Esophagus muscularis mucosa (tissue), 4 donors: ENCODE measurements at places on chromosomes 6 and 20. TPM values are rescaled to one million over a fixed set of nuclear protein-coding genes. Genes with fewer than 3 reads are reported as not detected.

DNA sequence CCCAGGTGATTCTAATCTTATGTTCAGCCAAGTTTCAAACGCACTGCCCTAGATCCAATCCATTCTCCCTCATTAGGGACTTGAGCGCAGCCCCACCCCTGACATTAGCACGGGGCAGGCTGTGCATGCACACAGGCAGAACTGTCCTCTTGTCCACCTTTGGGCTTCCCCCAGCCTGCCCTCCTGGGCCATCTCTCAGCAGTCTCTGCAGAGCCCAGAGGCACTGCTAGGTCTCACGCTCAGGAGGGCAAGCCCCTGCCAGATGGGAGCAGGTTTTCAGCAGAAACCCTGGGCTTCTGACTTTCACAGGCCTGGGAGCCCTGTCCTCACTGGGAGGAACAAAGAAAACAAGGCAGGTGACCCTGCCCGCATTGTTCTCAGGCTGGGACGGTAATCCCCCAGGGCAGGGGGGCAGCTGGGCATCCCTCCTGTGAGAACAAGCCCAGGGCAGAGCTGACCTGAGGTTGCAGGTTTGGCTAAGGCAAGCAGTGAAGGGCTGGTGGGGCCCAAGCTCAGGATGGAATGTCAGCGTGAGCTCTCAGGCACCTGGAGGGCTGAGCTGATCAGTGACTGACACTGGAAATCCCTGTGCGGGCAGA is 24.5 kb downstream of the KCNK5 start:
- DNase-seq: no peak

DNA sequence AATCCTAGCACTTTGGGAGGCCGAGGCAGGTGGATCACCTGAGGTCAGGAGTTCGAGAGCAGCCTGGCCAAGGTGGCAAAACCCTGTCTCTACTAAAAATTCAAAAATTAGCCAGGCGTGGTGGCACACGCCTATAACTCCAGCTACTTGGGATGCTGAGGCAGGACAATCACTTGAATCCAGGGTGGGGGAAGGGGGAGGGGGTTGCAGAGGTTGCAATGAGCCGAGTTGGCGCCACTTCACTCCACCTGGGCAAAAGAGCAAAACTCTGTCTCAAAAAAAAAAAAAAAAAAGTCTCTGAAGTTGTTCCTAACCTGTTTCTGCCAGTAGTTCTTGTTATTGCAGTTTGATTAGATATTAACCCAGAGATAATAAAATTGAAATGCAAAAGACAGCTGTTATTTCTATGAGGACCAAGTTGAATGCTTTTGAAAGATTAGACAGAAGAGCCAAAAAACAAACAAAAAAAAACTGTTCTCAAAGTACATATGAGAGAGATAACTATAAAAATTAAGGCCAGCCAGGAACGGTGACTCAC is 22.6 kb downstream of the PIGU start:
- no peak for DNase-seq

DNA sequence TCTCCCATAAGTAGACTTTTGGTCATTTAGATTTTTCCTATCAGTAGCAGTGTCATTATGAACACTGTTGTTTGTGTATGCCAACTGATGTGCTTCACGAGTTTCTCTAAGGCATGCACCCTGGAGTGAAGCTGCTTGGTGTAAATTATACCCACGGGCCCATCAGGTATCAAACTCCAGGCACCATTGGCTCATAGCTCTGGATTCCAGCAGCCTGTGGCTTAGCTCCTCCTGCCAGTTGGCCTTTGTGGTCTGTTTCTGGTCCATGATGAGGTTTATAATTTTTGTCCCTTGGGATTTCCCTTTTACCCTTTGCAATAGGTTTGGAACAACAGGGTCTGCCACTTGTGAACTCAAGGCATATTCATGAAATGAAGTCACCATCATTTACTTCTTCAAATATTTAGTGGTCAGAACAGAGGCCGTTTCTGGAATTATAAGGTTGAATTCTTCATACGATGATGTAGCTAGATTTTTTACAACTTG is 350.5 kb downstream of the PRL start:
- no peak for DNase-seq

DNA sequence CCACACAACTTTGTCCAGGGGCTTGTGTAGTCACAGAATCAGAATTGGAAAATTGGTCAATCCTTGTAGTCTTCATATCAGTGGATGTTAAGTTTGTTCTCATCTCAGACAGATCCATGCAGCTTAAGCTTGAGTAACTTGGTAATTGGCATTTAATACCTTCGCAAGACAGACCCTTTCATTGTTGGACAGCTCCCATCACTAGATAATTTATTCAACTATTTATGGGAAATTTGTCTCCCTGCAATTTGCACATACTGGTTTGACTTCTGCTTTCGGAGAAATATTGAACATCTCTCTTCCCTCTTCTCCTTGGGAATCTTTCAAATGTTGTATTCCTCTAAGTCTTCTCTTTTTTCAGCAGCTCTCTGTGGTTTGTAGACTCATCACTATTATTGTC is 17.1 kb downstream of the MEI4 start:
- DNase-seq: no peak

Gene TMEM74B
- total RNA-seq: 0.83 TPM

- no peak for DNase-seq
These were observed 215.2 kb downstream of the GRIK2 start for GRCh38 chr6:101608703-101609102.

GRCh38 chr6:33433544-33434191 is 13.8 kb downstream of the SYNGAP1 start:
- DNase-seq: no peak

DNA sequence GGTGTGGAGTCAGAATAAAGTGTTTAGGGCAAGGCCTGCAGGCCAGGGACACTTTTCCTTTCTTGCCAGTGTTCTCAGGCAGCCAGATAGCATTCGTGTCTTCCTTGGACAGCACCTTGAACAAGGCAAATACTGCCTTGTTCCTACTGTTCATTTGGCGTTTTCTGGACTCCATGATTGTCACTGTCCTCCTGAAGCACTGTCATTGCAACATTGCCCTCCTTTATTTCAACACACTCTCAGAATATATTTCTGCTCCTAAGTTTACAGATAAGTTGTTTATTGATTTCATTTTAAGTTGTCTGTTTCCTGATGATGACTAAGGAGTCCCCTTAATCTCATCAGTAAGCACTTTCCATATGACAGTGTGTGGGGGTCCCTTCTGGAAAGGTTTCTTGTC is 15.1 kb upstream of the DEF6 start:
- no peak for DNase-seq

DNA sequence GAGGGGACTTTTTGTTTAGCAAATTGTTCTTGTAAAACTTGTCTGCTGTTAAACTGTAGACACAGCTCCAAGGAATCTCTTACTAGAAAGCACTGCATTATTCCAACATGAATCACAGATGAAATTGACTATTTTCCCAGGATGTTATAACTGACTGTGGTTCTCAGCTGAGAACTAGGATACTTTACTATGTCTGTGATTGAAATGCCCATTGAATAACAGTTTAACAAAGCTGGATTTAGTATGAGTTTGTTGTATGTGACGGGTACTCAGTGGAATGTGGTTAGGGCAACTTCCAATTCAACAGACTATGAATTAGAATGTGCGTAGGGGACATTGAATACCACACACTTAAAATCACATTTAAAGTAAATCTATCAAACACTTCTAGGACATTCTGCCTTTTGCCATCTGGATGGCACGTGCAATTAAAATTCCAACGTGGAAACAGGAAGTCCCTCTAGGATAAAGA is 193.4 kb upstream of the PREP start:
- DNase-seq: no peak

DNA sequence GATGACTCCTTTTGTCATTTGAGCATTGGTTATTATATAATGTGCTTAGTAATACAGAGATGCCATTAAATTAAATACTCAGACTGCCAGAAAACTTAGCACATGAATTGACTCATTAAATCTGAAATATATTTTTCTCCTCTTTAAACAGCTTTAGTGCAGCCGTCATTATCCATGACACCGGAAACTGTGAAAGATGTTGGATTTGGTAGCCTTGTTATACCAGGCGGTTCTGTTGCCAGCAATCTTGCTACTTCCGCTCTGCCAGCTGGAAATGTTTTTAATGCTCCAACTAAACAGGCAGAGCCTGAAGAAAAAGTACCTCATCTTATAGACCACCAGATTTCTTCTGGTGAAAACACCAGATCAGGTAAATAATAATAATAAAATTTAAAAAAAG is 97.6 kb downstream of the SCAF8 start:
- no peak for DNase-seq
